ENCODE measurements at places on chromosomes 5 and 9.

GRCh38 chr9:13805546-13805945, 508.4 kb downstream of the NFIB start:
- DNase-seq, result no peak

GRCh38 chr9:114033397-114034103, 44.5 kb downstream of the AMBP start:
- peak; percentile 21 for DNase-seq

DNA sequence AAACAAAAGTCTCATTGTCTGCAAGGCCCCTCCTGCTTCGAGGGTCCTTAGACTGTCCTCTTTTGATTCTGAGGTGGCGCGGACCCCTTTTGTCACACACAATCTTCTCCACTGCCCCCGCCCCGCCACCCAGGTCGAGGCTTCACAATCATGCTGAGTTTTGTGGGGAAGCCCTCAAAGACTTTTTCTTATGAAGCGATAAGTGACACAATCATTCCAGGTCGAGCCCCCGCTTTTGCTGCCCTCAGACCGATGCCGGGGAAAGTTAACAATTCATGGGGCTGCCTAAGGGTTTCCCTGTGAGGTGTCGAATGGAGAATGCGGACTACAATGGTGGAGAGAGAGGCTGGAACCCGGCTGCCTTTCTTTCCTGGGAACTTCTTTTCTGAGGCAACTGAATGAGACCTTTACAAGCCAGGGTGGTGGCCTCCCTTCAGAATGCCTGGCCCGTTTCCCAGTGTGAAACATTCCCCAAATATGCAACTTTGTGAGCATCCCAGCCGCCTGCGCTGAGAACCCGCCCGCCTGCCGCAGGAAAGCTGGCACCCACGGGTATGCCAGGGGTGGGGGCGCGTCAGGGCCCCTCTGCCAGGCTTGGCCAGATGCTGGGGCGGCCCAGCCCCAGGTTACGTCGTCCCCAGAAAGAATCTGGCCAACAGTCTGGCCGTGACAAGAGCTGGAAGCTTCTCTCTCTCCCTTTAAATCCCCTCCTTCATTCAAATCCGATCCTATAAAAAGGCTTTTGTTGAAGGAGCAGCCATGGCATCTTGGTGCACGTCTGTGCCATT, 71.9 kb downstream of the MAP1B start:
- DNase-seq, result peak; percentile 97

DNA sequence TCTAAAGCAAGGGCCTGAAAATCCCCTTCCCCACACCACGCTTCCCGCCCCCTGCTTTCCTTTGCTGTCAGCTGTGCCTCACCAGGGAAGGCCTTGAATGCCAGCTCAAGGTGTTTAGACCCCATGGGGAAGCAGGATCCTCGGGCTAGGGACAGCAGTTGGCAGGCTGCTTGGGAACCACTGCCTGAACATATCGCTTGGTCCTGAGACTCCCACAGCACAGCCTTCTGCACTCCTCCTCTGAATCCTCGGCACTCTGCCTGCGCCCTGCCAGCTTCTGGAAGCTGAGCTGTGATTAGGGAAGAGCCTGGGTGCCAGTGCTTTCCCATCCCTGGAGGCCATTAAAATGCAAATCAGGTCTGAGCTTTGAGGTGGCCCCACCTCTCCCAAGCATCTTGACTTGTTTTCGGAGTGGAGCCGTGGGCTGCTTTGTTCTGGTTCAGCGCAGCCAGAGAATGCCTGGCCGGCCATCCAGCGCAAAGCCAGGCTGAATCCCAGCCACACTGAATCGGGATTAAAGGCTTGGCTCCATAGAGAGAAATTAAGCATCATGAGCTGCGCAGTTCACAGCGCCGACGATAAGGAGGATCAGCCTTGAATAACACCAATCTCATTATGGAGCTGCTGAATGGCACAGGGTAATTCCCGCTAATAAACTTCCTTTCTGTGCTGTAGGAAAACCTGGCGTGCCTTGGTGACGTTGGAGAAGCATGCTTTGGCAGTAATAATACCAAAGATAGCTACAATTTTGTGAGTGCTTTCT, 40.0 kb downstream of the AMBP start:
- no peak for DNase-seq

DNA sequence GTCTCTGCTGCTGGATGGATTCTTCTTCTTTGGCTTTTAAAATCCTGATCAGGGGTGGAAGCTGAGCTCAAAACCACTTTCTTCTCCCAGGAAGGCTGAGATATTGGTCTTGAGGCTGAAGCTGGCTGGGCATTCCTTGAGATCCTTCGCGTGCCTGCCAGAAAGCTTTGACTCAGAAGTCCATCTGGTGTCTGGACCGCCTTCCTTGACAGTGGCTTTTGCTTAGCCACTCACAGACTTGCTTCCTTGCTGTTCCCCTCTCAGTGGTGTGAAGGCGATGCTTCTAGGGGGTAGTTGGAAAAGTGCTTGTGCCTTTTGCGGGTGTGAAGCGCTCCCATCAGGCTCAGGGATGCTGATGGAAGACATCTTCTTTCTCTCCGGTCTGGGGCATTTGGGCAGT, 45.9 kb downstream of the RGS3 start:
- peak; percentile 55 for DNase-seq

DNA sequence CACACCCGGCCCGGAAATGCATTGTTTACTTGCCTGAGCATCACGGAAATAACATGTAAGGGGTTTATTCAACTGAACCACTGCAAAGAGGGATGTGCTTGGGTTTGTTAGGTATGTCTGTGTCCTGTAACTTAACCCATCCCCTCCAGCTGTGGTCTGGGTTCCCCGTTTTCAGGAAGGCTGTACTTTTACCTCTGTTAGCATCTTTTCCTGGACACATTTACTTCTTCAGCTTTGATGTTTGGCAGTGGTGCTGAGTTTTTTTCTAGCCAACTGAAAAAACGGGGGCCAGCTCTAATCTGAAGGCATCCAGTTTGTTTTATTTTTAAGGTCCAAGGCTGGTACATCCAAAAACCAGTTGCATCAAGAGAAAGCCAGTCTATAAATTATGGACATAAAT, 561.8 kb downstream of the BNC2 start:
- no peak for DNase-seq

Data from EL (cell line).